ENCODE measurements at places on chromosomes 12 and 14.

DNA sequence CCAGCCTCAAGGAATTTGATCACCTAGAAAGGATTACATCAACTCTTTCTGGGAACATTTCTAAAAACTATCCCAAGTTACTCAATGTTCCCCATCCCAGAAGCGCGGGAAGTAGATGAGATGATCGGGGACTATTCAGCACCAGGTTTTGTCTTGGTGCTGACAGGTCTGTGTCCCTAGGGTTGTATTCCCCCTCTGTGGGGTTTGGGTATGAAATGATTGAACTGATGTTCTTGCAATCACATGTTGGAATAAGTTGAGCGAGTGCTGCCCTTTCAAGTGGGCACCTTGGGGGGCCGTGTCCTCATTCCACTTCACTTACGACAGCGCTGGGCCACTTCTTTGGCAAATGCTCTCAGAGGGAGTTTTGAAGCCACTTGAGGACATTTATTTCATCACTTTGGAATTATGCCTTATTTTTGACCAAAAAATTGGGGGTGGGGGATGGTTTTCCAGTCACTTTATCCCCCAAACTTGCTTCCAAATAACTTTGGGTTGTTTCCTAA is 69.8 kb downstream of the RFX4 start:
- DNase-seq, result no peak

GRCh38 chr14:98446508-98446907 is 825.5 kb downstream of the BCL11B start:
- no peak for DNase-seq

GRCh38 chr12:31246470-31246850 is 79.5 kb downstream of the SINHCAF start:
- no peak for DNase-seq

GRCh38 chr12:62516927-62517326 is 50.3 kb downstream of the MON2 start:
- DNase-seq, result no peak

- DNase-seq, result no peak
Measured at GRCh38 chr12:110613071-110613770, 708 bp upstream of the TCTN1 start.

DNA sequence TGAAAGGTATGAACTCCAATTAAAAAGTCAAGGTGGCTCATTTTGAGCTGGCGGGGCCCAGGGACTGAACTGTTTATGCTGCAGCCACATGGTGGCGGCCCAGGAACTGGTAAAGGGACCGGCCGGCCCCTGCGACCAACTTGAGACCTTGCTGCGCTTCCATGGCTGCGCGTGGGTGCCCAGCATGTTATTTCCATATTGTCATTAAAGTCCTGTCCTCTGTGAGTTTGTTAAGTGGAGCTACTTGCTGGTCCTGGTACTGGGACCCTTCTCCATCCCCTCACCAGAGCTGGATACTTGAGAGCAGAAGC is 62.3 kb downstream of the BEGAIN start:
- DNase-seq, result no peak

DNA sequence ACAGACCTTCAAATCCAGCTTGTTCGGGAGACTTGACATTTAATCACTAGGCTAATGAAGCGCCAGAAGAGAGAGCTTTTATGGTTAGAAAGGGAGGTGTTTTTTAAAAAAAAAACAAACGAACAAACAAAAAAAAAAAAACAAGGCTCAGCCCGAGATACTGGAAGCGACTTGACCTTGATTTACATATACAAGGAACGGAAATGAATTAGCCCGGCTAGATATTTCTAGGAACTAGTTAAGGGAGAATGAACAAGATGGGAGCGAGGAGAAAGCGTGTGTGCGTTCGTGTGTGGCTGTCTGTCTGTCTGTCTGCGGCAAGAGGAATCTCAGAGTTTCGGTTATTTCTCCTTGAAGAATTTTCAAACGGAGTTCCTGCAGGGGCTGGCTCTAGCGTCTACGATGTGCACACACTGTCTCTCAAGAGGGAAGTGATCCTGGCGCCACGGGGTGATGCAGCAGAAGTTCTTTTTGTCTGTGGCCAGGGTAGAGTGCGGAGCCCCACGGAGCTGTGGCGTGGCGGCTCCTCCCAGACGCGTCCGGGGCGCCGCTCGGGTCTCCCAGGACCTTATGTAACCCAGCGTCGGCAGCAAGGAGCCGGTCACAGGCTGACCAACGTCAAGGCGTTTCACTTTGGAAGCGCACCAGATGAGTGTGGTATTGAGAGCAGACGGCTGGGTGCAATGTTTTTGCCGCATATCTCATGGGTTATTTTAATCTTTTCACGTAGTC is 18.8 kb downstream of the SOCS2 start:
- DNase-seq, result no peak

DNA sequence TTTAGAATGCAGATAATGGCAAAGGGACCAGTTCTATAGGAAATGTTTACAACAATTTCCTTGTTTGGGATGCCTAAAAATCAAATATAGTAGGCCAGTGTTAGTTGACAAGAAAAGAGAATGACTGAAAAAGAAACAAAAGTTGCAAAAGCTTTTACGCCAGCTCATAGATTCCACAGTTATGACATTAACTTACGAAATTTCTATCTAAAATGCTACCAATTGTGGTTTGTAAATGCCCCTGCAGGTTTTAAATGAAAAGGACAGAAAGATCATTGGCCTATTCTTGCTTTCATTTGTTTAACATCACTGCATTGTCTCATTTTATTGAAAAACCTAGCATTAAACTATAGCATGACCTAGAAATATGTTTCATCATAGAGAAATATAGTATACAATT is 345.8 kb downstream of the CCDC91 start:
- no peak for DNase-seq

- no peak for DNase-seq
Measured at GRCh38 chr14:99240627-99241324, 31.2 kb downstream of the BCL11B start.

GRCh38 chr12:3977621-3978020 is 104.4 kb upstream of the PARP11 start:
- no peak for DNase-seq
